Activated CD8-positive, alpha-beta memory T cell treated with anti-CD3 and anti-CD28 coated beads for 24 hours (primary cell): ENCODE measurements at places on chromosomes 1 and 21.

DNA sequence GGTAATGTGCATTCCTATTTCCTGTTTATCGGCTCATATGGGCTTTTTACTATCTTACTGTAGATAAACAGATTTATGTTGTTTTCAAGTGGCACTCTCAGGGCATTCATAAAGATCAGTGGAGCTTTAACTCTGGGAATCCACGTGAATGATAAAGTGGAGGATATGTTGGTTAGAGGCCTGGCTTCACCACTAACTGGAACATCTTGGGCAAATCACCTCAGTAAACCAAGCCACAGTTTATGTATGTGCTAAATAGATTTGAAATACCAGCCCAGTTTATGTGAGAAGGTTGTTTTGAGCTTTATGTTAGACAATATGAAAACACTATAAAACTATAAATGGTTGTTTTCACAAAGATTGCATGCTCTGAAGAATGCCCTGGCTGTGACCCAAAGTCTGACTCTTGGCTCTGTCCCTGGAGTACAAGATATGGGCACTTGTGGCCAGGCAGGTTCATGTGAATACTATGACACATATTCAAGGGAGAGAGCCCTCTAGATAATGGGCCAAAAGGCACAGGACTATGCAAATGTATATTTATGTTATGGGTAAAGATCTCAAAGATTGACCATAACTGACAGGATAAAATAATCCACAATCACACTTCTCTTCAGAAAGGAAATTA is 36.7 kb downstream of the FAM163A start:
- DNase-seq, result no peak

GRCh38 chr1:224592636-224593582 is 23.2 kb upstream of the CNIH3 start:
- DNase-seq, result no peak

- peak; percentile 65 for DNase-seq
These were observed 47.0 kb downstream of the CD46 start for GRCh38 chr1:207798847-207799246.

DNA sequence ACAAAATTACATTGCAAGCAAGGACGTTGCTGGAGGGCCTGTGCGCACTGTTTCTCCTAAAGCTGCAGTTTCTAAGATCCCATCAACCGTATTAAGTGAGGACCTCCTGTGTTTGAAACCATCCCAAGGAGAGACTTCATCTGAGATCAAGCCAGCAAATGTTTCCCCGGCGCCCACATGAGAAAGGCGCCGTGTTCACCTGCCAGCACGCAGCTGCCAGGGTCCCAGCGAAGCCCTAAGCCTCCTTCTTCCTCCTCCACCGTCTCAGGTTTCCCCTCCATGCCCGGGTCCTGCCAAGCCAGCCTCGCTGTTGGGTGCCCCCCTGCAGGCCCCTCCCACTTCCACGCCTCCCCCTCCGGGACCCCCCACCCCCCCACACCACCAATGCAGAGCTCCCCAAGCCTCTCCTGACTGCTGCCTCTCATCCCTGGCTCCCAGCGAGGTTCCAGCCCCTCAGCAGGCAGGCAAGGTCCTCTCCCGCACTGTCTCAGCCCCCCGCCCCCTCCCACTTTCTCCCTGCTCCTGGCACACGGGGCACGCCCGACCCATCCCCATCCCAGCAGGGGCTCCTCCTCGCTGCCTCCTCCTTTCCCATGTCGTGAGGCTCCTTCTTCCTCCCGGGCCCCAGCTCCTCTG is 8.6 kb upstream of the TFF1 start:
- DNase-seq, result no peak

DNA sequence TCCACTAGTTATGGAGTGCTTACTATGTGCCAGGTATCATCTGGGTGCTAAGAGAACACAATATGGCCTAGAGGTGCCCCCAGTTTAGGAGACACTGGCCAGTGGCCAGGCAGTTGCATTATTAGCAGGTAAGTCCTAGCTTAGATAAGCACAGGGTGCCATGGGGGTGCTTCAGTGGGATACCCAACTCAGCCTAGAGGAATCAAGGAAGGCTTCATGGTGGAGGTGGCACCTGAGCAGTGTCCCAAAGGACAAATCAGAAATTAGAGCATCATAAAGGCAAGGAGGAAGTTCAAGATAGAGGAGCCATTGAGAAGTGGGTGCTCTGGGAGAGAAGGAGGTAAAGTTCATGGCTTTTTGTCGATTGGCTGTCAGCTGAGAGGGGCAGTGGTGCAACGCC is 31.9 kb upstream of the PKP1 start:
- no peak for DNase-seq

DNA sequence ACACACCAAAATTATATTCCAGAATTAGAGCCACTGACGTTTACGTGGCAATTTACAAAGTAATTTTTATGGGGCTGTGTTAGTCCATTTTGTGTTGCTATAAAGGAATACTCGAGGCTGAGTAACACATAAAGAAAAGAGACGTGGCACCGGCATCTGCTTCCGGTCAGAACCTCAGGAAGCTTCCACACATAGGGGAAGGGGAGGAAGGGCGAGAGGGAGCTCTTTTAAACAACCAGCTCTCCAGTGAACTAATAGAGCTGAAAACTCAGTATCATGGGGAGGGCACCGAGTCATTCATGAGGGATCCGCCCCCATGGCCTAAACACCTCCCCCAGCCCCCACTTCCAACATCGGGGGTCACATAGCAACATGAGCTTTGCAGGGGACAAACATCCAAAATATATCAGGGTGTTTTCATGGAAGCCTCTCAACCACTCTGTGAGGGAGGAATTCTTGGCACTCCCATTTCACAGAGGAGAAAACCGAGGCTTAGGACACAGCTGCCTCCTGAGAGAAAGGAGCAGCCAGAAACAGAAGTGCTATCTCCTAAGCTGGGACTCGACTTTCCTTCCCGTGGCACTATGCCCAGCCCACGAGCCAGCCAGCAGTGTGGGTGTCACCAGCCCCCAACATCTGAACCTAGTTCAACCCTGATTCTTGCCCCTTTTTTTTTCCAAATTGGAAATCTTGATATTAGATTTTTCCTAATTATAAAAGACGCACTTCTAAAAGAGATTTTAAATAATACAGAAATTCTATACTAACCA is 29.2 kb downstream of the MIS18A start:
- DNase-seq, result no peak

- no peak for DNase-seq
These were observed 5.0 kb upstream of the OR2T8 start for GRCh38 chr1:247914941-247915662.

DNA sequence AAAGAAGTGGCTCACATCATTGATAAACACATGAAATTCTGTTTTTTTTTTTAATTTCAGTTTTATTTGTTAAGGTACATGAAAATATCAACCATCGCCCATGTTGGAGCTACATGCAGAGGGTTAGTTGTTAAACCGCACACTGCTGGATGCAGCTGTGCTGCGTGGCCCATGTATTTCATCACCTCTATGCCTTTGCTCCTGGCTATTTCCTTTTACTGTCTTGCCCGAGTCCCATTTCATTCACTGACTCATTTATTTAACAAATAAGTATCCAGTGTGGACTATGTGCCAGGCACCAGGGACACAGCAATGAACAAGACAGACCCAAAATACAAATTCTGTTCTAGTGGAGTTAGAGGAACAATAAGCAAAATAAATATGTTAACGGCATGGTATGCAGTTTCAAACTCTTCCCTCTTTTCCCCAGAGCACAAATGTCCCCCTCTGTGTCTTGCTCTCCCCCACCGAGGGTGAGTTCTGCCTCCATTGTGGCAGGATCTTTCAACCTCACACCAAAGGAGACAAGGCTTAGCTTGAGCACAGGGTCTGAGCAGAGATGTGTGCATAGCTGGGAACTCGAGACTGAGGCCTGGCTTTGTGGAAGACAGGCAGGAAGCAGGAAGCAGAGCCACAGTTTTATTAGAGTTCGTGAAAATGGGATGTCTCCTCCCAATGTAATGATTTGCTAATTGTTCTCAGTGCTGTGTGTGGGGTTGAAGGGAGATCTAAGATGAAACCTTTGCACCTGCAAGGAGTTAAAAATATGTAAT is 44.6 kb downstream of the MAN1C1 start:
- DNase-seq, result peak; percentile 32

DNA sequence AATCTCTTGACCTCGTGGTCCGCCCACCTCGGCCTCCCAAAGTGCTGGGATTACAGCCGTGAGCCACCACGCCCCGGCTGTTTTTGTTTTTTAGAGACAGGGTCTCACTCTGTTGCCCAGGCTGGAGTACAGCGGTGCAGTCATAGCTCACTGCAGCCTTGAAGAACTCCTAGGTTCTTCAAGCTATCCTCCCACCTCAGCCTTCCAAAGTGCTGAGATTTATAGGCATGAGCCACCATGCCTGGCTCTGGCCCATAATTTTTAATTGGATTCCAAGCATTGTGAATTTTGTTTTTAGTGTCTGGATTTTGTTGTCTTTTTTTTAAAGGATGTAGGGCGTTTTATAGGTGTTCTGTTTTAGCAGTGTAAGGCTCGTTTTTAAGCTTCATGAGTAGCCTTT is 28.6 kb upstream of the TXLNA start:
- DNase-seq, result no peak

- no peak for DNase-seq
These were observed 57.2 kb downstream of the CD46 start for GRCh38 chr1:207808911-207809555.

GRCh38 chr1:205666372-205667166 is 13.7 kb downstream of the SLC45A3 start:
- no peak for DNase-seq

DNA sequence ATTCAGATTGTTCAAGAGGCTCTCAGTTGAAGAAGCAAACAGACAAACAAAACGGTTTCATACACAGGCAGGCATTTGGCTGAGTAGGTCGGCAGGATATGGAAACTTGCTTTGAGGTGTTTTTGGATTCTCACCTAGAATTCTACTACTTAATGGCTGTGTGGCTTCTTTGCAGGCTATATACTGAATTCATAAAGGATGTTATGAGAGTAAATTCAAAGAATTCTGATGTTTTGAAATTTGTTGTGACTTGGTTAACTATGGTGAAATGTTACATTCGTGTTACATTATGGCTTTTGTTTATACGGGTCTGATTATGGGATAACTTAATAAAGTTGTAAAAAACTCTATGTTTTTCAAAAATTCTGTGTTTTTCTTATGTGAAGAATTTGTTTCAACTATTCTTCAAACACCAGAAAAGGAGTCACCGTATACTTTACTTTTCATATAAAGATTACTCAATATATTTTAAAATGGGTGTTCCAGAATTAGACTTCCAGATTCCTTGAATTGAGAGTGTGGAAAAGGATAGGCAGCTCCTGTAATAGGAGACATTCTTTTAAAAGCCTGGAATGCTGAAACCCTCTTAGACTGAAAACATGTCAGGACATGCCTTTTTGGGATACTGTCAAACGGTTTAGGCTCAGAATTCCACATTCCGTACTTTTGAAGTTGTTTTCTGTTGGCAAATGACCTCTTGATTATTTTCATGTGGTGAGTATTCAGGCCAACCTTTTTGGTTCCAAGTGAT is 8.2 kb upstream of the IRF2BP2 start:
- no peak for DNase-seq

DNA sequence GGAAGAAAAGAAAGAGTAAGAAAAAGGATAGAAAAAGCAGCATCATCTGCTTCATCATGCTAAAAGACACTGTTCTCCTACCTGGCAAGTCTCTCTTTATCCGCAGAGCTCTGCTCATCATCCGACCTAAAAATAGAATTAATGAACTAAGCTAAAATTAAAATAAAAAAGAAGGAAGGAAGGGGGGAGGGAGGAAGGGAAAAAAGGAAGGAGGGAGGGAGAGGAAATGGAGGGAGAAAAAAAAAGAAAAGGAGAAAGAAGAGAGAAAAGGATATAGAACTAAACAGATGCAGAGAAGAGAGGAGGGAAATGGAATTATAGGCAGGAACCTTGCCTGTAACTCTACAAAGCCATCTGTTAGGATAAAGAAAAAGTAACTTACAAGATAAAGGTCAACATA is 34.1 kb downstream of the ARNT start:
- DNase-seq, result no peak

DNA sequence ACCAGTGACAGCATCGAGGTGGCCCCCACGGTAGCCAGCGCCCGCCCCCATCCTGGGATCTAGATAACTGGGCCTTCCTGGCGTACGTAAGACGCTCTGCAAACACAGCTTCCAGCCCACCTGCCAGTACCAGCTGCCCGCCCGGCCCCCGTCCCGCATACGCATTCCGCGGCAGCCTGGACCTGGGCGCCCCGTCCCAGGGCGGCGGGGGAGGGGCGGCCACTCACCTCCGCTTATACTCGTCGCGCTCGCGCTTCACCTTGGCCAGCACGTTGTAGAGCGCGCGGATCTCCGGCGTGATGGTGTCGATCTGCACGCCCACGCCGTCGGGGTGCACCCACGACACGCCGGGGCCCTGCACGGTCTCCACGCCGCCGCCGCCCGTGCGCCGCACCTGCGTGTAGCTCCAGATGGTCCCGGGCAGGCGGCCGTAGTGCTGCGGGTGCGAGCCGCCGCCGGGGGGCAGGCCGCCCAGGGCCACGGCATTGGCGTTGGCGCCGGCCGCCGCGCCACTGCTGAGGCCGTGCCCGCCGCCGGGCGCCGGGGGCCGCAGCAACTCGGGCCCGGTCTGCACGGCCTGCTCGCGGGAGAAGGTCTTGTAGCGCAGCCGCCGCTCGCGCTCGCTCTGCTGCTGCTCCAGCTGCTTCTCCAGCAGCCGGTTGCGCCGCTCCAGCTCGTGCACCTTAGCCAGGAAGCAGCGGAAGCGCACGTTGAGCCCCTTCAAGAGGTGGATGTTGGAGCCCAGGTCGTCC is 859 bp downstream of the IFFO2 start:
- peak; percentile 83 for DNase-seq

- DNase-seq, result no peak
These were observed 85.5 kb upstream of the ATP1A1 start for GRCh38 chr1:116287341-116288200.

GRCh38 chr1:232368821-232369321 is 261.1 kb downstream of the SIPA1L2 start:
- no peak for DNase-seq

DNA sequence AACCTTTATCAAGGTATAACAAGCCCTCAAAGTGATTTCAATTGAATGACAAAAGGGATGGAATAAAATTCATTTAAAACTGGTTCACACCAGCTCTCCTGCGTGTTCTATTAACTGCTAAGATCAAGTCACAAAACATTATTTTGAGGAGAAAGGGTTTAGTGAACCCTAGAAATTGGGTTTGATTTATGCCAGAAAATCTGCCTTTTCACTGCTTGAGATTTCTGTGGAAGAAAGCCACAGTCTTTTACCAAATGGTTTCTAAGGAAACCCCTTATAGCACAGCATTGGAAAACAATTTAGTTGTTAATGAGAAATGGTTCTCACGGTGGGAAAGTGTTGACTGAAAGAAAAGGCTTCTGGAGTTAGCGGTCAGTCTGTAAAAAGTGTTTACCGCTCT is 43.6 kb upstream of the DPH5 start:
- DNase-seq, result no peak

DNA sequence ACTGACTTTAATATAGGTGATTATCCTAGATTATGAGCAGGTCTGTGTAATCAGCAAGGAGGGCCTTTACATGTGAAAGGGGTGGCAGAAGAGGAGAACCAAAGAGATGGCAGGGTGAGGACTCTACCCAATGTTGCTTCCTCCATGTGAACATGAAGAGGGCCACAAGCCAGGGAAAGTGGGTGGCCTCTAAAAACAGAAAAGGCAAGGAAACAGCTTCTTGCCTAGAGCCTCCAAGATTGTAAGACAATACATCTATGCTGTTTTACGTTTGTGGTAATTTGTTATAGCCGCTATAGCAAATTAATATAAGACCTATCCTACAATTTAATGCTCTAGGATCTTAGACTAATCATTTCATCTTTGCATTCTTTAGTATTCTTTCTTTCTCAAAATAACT is 85.5 kb downstream of the PLPP3 start:
- no peak for DNase-seq

GRCh38 chr21:44792702-44793591 is 8.7 kb downstream of the UBE2G2 start:
- DNase-seq, result peak; percentile 67

- DNase-seq, result peak; percentile 33
These were observed 60.1 kb downstream of the ELK4 start for GRCh38 chr1:205571747-205572146.
